Right renal cortex interstitium (tissue), 3 donors: ENCODE measurements at places on chromosomes 2 and 18. TPM values are rescaled to one million over a fixed set of nuclear protein-coding genes. Genes with fewer than 3 reads are reported as not detected.

BOLL gene
- polyA plus RNA-seq, result not detected

- no peak for DNase-seq
Measured at GRCh38 chr2:4693266-4693665, 989.9 kb downstream of the DCDC2C start.

DNA sequence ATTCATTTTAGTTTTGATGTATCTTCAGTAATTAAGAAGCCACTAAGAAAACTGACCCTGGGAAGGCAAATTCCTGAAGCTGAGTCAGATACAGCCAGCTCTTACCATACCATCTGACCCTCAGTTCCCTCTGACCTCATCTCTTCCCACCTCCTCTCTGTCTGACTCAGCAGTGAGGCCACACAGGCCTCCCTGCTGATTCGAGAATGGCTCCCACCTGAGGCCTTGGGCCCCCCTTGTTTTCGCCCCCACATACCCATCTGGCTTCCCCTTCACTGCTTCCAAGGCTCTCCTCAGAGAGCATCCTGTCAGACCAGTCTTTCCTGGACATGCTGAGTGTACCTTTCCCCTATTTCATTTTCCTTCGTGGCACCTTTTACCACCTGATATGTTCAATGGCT, 71.0 kb upstream of the CYP1B1 start:
- no peak for DNase-seq

PER2 gene
- polyA plus RNA-seq, result 6.0 TPM

FHOD3 gene
- polyA plus RNA-seq, result 45.6 TPM

DNA sequence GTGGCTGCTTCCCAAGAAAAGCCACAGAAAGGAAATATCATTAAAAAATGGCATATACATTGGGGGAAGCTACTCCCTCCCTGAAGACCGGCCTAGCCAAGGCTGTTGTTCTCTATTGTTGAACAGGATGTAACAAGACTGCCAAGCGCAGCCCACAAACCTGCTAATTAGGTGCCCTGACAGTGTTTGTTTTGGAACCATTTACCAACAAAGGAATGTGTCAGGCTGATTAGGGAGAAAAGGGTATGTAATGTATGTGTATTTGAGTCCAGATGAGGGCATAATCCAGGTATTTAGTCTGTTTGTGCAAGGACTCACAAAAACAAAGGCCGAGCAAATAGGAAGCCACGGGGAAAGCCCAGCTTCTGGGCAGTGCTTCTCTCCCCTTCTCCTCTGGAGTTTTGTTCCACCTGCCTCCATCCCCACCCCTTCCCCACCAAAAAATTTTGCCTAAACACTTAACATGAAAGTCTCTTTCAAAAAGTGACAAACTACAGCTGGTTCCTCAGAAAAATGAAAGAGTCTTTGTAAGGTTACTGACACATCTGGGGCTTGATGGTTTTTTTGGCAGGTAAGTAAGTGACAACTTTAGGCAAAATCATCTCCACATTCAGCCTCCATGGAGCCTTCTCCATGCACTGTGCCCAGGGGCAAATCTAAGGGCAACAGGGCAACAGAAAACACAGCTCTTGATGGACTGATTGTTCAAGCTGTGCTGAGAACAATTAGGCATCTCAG, 78.3 kb upstream of the FZD5 start:
- DNase-seq, result no peak

DNA sequence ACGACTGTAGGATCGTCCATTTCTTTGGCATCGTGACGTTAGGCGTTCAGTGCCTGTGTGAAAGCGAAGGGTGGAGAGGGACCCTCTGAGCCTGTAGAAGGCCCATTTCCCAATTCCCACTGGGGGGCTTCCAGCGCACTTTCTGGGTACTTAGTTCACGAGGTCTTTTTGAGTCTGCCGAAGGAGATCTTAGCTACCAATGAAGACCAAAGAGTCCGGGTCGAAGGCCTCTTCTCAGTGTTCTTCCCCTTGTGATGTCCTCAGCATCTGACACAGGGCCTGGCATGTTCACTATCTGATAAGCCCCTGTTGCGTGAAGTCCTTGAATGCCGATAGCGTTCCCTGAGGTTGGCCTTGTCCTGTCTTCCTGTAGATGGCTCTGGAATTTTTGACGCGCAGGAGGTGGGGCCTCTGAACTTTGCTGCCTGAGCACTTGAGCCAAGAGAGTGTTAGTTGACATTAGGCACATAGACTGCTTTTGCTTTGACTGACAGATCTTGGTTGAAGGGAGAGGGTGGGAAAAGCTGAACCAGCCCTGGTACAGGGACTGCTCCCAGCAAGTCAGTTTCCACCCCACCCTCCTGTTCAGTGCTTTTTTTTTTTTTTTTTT, 52.8 kb downstream of the LDLRAD4 start:
- no peak for DNase-seq
